ENCODE measurements at places on chromosomes 12 and 14. TPM values are rescaled to one million over a fixed set of nuclear protein-coding genes. Genes with fewer than 3 reads are reported as not detected.

- H3K27me3 ChIP-seq = no peaks in the 10 kb centered on the region
- peak overlapping the region; percentile 96 for H3K27ac ChIP-seq
- peak overlapping the region; percentile 99 for H3K4me3 ChIP-seq
- H3K4me1 ChIP-seq = peaks cover 17% of the 10 kb centered on the region
These were observed 560 bp downstream of the LGALS3 start for GRCh38 chr14:55129428-55130195.

DNA sequence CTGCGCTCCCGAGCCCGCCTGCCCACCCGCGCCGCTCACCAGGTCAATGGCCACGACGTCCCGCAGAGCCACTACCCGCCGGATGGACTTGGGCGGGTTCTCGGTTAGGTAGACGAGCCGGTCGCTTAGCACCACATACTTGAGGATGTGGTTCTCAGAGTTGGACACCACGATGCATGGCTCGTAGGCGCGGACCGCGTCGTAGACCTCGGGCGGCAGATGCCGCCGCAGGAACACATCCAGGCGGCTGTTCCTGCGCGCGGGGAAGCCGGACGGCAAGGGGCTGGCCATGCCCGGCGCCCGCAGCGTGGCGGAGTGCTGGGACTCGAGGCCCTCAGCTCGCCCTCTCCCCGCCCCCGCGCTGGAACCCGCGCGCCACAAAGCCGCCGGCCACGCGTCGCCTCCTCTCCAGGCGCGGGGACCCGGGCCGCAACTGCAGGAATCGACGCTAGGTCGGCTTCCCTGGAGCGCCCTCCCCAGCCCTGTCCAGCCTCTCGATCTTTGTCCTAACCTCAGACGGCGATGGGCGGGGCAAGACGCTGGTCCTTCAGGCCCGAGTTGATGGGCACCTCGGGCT lies at the start of gene C12orf56:
TSS of gene C12orf56 (minus strand) at position 484 of the 577 bp plus-strand sequence. CDS start at position 291, 193 bp downstream.
- peak; percentile 36 for DNase-seq
- peaks cover 2% of the 10 kb centered on the region for H3K4me1 ChIP-seq
- no peaks in the 10 kb centered on the region for H3K36me3 ChIP-seq
- peak within 1 kb of the TSS; percentile 56 for H3K4me3 ChIP-seq
- no peaks in the 10 kb centered on the region for H3K27me3 ChIP-seq

GRCh38 chr14:97827746-97828145 lies 1030.6 kb downstream of the VRK1 start:
- H3K27me3 ChIP-seq = no peaks in the 10 kb centered on the region
- H3K4me1 ChIP-seq = no peaks in the 10 kb centered on the region
- no peak overlapping the region for H3K27ac ChIP-seq
- no peak overlapping the region for H3K4me3 ChIP-seq
- H3K36me3 ChIP-seq = no peaks in the 10 kb centered on the region
- DNase-seq = no peak

DNA sequence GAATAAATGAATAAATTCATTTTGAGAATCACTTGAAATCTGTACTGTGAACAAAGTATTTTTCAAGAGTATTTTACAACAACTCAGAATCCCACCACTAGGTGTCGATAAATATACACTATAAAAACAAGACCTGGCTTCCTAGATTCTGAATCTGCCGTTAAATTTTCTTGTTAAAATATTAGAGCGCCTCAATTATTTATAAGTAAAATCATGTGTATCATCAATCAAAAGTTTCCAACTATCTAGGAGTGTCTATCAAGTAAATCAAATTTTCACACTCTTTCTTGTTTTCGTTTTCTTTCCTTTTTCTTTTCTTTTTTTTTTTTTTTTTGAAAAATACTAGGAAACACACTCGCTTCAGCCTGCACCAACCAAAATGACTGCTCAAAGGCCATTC lies 179.2 kb upstream of the DCN start:
- H3K4me1 ChIP-seq = no peaks in the 10 kb centered on the region
- no peaks in the 10 kb centered on the region for H3K27me3 ChIP-seq
- DNase-seq = peak; percentile 39
- H3K27ac ChIP-seq = no peak overlapping the region
- H3K4me3 ChIP-seq = no peak overlapping the region
- no peaks in the 10 kb centered on the region for H3K36me3 ChIP-seq

DNA sequence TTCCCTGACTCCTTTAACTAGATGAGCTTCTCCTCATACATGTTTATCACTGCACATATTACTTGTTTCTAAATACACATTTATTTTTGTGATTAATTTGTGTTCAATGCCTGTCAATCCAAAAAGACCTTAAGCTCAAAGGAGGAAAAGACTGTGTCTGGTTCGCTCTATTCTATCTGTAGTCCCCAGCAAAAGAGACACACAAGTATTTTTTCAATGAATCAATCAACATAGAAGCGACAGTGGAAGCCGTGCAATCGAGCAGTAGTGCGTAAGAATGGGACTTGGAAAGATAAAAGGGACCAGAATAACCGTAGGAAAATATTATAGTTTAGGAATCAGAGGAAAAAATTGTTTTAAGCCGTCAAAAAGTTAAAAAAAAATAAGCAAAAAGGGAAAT lies 951 bp downstream of the WDHD1 start:
- peak overlapping the region; percentile 97 for H3K27ac ChIP-seq
- no peaks in the 10 kb centered on the region for H3K27me3 ChIP-seq
- H3K36me3 ChIP-seq = no peaks in the 10 kb centered on the region
- peak overlapping the region; percentile 89 for H3K4me3 ChIP-seq

GRCh38 chr12:67818459-67818903 lies 169.9 kb downstream of the DYRK2 start:
- H3K27me3 ChIP-seq = no peaks in the 10 kb centered on the region
- no peaks in the 10 kb centered on the region for H3K4me1 ChIP-seq
- H3K36me3 ChIP-seq = no peaks in the 10 kb centered on the region
- H3K27ac ChIP-seq = no peak overlapping the region

DNA sequence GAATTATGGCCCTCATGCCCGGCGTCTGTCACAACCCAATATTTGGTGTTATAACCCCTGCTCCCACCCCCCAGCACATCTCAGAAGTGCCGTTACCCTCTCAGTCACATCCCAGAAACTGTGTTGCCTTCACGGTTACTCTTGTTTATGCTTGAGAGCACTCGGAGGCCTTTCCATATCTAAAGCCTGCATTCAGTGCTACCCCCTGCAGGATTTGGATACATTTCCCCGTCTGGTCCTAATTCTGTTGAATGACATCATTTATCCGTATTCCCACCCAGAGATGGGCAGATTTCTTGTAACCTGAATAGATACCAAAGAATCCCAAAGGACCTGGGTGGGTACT lies 19.1 kb upstream of the FOS start:
- peak overlapping the region; percentile 99 for H3K27ac ChIP-seq
- peak overlapping the region; percentile 10 for H3K4me3 ChIP-seq
- peak; percentile 75 for DNase-seq
- H3K27me3 ChIP-seq = peaks cover 4% of the 10 kb centered on the region
- no peaks in the 10 kb centered on the region for H3K36me3 ChIP-seq

The SLCO1B3 gene
- not detected for total RNA-seq

The SAMD15 gene
- total RNA-seq = 0.33 TPM

The PZP gene
- total RNA-seq = not detected

The FGF23 gene
- not detected for total RNA-seq

All from fibroblast of lung (primary cell).